Left ventricle myocardium inferior (tissue), 1 donor: ENCODE measurements at places on chromosomes 1 and 21.
A peak's percentile ranks its signal among the peaks of the same experiment; 100 is the strongest.

DNA sequence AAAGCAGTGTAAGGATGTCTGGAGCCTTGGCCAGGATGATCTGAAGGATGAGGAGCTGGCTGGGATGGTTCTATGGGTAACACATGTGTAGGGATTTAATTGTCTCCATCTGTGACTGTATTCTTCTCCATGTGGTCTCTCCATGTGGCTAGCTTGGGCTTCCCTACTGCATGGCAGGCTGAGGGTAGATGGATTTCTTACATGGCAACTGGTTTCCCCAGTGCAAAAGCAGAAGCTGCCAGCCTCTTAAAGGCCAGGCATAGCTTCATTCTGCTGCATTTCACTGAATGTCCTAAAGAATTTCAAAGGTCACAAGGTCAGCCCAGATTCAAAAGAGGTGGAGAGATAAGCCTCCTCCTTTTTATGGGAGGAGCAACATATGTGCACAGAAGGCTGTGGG, 61.7 kb downstream of the XCL2 start:
- DNase-seq, result no peak

DNA sequence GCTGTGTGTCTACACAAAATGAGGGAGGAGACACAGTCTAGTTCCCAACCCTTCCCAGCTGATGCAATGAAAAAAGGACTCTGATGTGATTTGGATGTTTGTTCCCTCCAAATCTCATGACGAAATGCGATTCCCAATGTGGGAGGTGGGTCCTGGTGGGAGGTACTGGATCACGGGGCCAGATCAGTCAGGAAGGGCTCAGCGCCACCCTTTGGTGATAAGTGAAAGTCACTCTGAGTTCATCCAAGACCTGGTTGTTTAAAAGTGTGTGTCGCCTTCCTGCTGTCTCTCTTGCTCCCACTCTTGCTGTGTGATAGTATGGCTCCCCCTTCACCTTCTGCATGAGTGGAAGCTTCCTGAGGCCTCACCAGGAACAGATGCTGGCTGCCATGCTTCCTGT, 63.2 kb downstream of the GNG4 start:
- DNase-seq, result no peak

DNA sequence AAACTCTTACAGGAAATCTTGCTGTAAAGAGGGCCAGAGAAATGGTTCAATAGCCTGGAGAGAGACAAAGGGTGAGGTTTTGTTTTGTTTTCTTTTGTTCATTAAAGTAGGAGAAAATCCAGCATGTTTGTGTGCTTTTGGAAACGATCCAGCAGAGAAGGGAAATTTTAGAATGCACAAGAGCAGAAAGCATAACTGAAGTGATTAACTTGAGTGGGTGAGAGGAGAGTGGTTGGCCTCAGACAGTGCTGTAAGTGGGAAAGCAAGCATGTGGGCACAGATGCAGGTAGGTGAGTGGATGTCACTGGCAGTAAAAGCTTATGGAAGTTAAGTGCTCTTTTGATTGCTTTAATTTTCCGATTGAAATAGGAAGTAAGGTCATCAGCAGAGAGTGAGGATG, 50.2 kb downstream of the EEIG2 start:
- no peak for DNase-seq

GRCh38 chr1:59560807-59561450, 253.8 kb upstream of the HOOK1 start:
- no peak for DNase-seq

DNA sequence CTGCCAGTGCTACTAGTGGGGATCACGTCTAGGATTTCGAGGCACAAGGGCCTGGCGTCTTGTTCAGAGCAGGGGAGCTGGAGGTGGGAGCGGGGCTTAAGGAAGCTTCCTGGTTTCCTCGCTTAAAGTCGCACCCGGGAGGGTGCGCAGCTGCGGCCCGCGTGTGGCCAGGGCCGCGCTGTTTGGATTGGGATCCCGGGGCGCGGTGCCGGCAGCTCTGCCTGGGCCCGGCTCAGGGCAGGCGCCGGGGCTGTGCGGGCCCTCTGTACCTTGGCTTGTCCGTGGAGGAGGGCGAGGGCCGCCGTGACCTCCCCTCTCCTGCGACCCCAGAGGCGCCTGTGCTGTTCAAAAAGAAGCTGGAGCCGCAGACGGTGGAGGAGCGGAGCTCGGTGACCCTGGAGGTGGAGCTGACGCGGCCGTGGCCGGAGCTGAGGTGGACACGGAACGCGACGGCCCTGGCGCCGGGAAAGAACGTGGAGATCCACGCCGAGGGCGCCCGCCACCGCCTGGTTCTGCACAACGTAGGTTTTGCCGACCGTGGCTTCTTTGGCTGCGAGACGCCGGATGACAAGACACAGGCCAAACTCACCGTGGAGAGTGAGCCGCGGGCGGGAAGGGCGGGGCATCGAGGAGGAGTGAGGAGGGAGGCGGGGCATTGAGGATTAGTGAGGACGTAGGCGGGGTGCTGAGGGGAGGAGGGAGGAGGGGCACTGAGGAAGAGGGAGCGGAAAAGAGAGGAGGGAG, 67.8 kb downstream of the OBSCN start:
- DNase-seq, result peak; percentile 88
